Thyroid gland (tissue), 4 donors: ENCODE measurements at places on chromosomes 7 and 10.

DNA sequence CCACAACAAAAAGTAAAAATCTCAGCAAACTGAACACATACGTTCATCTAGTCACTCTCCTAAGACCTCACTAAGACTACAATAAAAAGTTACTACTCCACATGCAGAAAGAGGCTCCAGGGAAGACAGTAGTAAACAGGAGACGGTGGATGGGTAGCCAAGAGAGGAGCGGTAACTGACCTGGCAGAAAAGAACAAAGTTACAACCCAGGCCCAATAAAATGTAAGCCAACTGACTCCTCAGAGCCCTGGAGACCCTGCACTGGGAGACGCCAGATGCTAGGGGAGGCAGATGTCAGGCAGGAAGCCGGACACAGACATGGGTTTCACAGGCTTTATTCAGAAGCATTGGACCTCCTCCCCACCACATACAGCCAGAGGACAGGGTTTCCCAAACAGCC lies 181.1 kb upstream of the NFE2L3 start:
- DNase-seq, result no peak

DNA sequence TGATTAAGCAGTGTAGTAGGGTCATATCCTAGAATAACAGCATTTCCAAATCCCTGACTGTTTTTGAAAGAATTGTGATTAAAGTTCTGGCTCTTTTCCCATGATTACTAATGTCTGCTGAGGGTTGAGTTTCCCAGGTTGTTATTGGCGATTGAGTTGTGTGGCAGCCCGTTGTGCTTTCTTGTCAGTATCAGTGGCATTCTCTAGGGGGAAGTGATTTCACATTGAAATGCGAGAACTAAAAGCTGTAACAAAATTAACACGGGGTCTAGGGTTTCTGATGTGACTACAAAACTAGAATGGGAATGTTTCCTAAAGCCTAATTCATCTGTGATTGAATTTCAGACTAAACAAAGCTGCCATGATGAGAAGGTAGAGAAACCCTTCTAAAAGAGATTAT lies 349.4 kb downstream of the EXOC4 start:
- no peak for DNase-seq

GRCh38 chr7:4766666-4767519 lies 8.5 kb upstream of the AP5Z1 start:
- DNase-seq, result no peak

DNA sequence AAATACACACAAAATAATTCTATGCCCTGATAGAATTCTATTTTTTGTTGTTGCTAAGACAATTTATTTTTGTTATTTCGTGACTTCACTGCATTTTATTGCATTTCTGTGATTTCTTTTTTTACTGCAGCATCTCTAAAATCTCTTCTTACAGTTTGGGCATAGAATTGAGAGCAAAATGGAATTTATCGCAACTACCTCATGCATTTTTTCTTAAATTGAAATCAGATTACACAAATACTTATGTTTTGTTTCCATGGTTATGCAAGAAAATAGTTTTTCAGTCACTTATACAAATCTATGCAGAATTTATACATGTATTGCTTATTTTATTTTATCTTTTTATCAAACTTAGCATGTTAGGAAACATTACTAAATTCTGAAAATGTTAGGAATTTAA lies 781.8 kb upstream of the LRRTM3 start:
- DNase-seq, result no peak

GRCh38 chr7:53422291-53422690 lies 386.9 kb downstream of the POM121L12 start:
- DNase-seq, result no peak

DNA sequence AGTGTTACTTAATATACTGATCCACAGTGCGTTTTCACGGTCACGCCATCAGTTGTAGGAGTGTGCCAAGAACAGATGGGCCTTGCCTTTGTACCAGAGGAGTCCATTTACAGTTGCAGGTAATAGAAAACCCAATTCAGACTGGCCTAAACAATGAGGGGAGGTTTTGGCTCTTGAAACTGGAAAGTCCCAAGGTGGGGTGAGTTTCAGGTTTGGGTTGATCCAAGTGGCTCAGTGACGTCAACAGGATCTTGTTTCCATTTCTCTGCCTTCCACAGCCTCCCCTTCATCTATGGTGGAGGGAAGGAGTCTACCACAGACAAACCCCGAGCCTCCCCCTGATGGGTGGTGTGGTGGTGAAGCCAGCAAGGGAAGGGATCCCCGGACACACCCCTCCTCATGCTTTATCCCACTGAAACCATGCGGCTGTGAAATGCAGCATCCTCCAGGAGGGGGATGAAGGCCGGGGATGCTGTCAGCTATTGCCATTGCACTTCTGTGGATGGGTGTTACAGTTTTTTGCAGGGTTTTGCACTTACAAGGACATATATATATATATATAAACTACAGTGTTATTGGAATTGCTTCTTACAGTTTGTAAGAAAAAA lies 14.8 kb upstream of the SH2D4B start:
- DNase-seq, result no peak

DNA sequence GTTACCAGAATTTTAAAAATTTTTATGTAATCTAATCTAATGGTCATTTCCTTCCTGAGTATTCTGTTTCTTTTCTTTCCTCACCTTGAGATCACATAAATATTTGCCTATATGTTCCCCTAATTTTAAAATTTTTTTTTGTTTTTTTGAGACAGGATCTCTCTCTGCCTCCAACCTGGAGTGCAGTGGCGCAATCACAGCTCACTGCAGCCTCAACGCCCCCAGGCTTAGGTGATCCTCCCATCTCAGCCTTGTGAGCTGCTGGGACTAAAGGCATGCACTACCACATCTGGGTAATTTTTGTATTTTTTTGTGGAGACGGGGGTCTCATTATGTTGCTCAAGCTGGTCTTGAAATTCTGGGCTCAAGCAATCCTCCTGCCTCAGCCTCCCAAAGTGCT lies 4.1 kb upstream of the PROSER2 start:
- DNase-seq, result no peak
